NCI-H187 treated with DMSO at 0.1 percent for 48 hours (cell line): ENCODE measurements at places on chromosomes 2 and 18.

DNA sequence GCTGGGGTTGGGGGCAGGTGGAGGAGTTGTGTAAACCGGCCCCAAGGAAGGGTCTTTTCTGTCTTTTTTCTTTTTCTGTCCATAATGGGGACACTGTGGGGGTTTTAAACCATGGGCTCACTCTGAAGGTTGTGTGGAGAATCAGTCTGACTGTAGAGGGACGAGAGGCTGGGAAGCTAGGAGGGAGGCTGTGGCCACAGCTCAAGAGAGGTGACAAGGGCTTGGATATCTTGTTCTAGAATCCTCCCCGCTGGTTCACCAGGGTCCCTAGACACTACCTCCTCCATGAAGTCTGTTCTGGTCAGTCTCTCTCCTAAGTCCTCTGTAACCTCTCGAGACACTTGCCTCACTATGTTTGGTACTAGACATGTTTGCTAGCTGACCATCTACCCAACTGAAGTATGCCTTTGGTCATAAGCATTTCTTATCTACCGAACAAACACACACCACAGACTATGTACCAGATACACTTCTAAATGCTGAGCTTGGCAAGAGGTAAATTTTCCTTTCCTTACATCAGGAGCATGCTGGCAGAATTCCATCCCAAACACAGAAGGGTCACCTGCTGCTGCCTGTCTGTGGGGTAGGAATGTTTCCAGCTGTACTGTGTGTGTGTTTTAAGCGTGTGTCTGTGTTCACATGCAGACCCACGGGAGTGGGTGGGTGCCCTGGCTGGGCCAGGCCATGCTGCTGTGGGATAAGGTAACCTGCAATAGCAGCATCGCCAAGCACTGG, 69.6 kb upstream of the MGAT4A start:
- no peak for DNase-seq

GRCh38 chr2:65710356-65710755, 278.0 kb upstream of the SPRED2 start:
- no peak for DNase-seq

- DNase-seq: no peak
These were observed 65.7 kb upstream of the NCKAP5 start for GRCh38 chr2:133633881-133634409.

DNA sequence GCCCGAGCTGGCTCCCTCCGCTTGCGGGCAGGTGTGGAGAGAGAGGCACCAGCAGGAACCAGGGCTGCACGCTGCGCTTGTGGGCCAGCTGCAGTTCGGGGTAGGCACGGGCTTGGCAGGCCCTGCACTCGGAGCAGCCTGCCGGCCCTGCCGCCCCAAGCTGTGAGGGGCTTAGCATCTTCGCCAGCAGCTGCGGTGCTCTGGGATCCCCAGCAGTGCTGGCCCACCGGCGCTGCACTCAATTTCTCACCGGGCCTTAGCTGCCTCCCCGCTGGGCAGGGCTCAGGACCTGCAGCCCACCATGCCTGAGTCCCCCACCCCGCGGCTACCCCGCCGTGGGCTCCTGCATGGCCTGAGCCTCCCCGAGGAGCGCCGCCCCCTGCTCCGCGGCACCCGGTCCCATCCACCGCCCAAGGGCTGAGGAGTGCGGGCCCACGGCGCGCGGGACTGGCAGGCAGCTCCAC, 434.4 kb upstream of the RGPD4 start:
- no peak for DNase-seq

- no peak for DNase-seq
These were observed 11.5 kb upstream of the KYNU start for GRCh38 chr2:142865924-142866323.

DNA sequence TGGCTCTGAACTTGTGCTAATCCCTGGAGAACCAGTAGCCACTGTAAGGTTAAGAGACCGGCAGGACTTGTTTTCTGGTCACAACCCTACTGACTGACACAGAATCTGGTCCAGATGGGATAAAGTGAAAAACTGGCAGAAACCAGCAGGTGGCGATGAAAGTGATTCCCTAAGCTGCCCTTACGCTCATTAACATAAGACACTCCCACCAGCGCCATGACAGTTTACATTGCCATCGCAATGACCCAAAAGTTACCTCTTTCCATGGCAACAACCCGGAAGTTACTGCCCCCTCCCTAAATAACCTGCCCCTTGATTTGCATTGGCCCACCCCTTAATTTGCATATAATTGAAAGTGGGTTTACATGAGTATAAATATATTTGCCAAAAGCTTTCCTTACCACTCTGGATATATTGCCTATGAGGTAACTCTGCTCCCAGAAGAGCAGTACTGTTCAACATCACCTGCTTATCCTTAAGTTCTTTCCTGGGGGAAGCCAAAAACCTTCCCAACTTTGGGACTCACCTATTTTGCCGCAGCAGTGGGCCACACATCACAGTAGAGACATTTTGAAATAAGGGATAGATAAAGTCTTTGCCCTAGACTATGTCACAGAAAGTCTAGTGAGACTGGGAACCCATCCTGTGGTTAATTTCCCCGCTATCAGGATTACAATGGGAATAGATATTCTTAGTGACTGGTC, 35.8 kb upstream of the AFF3 start:
- no peak for DNase-seq

GRCh38 chr2:133508546-133509165, 59.6 kb downstream of the NCKAP5 start:
- DNase-seq: no peak

DNA sequence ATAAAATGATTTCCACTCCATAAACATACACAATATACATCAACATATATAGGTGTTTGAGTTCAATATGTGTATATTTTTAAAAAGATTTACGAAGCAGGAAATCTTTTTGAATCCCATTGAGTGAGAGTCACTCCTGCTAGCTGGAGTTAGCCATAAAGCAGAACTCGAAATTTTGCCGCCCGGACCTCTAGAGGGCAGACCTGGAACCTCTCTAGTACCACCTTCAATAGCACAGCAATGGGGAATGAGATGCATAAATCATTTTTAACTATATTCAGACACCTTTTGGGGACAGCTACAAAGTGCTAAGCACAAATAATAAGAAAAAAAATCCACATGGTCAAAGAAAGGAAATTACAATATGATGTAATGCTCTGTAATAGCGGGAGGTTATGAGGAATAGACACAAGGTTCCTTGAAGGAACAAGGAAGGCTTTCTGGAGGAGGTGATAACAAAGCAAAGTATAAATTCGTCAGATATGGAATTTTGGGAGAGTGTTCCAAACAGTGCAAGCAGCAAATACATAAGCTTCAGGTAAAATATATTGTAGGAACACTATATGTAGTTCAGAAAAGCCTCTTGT, 533.4 kb downstream of the ERBB4 start:
- no peak for DNase-seq

- DNase-seq: no peak
These were observed 50.6 kb downstream of the MSH6 start for GRCh38 chr2:47833516-47833968.

DNA sequence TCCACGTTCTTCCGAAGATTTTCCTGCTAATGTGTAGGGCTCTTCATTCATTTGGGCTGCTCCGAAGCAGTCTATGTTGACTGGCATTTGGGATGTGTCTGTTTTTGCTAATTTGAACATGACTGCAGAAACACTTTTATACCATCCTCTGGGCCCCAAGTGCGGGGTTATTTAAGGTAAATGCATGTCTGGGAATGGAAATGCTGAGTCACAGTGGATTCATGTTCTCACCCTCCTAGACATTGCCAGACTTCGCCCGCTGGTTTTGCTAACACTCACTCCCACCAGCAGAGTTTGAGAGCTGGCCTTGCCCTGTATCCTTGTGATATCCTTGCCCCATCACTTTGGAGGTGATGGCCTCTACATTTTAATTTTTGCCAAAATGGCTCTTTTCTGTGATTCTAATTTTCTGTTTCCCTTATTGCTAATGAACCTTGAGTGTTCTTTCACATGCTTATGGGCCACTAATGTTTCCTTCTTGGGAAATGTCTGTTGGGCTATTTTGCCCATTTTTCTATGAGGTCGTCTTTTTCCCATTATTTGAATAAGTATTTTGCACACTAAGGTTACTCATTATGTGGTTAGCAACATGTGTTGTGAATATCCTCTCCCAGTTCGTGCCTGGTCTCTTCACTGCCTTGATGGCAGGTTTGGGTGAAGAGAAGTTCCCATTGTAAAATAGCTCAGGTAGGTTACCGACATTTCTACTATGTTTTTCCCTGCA, 204.1 kb downstream of the GLI2 start:
- DNase-seq: no peak

DNA sequence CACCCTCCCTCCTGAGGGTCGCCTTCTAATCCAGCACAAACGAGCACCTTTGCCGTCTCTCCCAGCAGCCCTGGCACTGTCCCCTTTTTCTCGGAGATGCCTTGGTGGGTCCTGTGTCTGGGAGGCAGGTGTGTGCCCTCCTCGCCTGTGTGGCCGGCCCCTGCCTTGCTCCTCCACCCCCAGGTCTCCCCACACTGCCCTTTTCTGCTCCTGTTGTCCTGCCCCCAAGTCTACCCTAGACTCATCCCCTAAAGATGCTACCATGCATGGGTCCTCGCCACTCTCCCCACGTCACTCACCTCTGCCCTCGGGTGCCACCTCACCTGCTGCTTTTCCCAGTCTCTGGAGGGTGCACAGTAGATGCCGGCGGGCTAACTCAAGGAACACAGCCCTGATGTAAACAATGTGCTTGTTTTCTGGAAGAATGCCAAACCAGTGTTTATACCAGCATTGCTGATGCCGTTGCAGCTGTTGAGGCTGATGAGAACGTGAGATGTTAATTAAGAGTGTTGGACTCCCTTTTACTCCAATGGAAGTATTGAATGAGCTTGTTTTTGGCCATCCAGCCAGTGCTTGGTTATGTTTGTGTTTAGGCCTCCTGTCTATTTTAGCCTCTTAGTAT, 223.1 kb downstream of the AGAP1 start:
- DNase-seq: no peak

DNA sequence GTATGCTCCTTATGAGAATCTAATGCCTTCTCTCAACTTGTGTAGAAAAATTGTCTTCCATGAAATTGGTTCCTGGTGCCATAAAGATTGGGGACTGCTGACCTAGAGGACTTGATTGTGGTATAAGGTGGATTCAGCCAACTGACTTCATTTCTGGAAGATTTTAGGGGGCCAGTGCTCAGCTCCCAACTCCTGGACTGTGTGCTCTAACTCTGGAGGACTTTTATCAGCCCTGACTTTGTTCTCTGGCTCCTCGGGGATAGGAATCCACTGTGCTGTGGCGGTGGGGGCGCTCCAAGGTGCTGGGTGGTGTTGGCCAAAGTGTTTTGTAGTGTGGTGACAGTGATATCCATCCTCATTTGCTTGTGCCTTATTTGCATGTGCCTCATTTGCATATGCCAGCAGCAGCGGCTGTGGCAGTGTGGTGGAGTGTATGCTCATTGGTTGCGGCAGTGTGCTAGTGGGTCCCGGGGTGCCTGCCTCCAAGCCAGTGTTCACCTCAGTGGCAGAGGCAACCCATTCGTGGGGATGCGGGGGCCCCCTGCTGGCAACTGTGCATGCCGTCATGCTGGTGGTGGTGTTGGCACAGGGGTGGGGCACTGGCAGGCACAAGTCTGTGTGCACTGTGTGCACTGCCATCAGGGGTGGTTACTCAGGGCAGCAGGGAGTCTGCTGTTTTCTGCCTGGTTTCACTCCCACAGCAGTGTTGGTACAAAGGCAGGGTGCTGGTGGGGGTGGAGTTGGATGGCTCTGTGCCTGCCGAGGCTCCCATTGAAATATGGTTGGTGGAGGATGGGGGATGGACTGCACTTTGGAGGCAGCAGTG, 19.6 kb downstream of the EHBP1 start:
- no peak for DNase-seq

DNA sequence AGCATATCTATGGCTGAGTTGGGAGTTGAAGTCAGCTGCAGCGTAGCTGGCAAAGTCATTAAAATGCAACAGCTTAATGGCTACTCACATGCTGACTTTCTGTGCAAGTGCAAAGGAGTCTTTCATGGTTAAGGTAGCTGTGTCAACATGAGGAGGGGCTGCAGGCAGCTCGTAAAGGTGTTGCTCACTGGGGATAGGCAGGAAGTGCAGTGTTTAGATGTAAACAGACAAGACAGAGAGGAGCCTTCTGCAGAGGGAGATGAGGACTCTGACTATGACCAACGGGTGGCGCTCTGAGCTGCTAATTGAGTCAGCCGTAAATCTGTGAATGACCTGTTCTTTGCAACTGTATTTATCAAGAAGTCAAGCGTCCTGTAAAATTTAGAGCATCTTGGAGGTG, 22.3 kb upstream of the CAVIN2 start:
- peak; percentile 2 for DNase-seq

- DNase-seq: no peak
These were observed 80.5 kb downstream of the MEP1B start for GRCh38 chr18:32270341-32270740.

DNA sequence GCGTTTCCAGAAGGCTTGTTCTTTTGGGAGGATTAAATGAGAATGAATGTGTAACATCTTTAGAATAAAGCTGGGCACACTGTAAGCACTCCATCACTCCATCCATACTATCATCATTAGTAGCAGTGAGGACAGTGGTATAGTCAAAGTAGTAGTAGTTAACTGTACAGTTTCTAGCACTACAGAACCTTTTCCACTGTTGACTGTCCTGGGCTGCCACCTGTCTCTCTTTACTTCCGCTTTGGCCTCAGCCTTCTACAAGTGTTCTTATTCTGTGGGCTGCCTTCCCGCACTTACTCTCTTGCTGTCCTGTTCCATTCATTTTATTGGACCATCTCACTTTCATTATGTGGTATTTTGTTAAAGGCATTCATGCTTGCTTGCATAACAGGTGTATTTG, 3.3 kb downstream of the SLC9A2 start:
- DNase-seq: no peak

DNA sequence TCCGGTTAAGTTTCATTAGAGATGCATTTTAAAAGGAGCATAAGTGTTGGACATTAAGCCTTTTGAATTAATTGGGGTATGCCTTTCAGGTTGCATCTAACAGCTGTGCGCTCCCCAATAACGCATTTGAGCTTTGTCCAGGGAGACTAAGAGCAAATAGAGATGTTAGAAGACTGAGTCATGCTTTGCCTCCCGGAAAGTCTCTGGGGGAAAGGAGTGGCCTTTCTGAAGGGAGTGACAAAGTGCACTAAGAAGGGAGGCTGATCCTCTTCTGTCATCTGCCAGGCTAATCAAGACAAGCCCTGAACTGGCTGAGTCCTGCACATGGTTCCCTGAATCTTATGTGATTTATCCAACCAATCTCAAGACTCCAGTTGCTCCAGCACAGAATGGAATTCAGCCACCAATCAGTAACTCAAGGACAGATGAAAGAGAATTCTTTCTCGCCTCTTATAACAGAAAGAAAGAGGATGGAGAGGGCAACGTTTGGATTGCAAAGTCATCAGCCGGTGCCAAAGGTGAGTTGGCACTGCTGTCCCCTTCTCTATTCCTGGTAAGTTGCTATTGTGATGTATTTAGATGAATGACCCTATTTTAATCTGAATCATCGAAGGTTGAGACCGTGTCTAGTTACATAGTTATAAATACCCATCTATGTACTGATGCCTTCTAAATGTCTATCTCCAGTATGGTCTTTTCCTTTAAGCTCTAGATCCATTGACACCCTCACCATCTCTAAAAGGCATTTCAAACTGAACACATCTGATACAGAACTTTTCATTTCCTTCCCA, 12.1 kb downstream of the TTL start:
- no peak for DNase-seq

DNA sequence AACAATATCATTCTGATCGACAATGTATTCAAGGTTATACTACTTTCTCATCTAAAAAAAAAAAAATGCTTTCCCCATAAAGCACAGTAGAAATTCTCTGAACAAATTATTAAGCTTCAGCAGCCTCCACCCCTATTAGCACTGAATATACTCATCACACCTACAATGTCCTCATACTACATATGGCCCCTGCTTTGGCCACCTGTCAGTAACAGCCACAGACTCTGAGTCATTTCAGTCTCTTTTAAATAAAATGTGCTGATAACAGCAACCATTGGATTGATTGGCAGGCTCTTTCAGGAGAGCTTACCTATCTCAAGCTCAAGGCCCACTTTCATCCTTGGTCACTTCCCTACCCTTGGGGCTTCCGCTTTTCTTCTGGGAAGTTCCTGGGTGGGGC, 236.7 kb downstream of the TMX3 start:
- DNase-seq: no peak
